ENCODE measurements at places on chromosomes 2 and 18.

DNA sequence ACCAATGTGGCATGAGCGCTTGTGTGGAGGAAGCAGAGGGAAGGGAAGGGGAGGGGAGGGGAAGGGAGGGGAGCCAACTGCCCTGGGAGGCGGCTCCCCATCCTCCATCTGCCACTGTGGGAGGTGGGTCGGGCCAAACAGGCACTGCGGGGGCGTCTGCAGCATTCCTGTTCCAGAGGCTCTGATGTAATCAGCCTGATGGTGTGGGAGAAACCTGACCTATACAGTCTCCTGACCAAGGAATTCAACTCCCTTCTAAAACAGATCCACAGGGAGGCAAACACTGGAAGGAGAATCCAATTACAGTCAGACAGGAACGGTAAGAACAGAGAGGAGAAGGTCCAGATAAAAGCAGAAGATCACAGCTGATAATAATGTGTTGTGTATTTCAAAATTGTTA, 88.8 kb downstream of the CD8B2 start:
- DNase-seq = no peak

GRCh38 chr18:79507546-79508480, 112.1 kb downstream of the NFATC1 start:
- no peak for DNase-seq

- peak; percentile 54 for DNase-seq
Measured at GRCh38 chr18:45102863-45103262, 422.2 kb downstream of the SETBP1 start.

DNA sequence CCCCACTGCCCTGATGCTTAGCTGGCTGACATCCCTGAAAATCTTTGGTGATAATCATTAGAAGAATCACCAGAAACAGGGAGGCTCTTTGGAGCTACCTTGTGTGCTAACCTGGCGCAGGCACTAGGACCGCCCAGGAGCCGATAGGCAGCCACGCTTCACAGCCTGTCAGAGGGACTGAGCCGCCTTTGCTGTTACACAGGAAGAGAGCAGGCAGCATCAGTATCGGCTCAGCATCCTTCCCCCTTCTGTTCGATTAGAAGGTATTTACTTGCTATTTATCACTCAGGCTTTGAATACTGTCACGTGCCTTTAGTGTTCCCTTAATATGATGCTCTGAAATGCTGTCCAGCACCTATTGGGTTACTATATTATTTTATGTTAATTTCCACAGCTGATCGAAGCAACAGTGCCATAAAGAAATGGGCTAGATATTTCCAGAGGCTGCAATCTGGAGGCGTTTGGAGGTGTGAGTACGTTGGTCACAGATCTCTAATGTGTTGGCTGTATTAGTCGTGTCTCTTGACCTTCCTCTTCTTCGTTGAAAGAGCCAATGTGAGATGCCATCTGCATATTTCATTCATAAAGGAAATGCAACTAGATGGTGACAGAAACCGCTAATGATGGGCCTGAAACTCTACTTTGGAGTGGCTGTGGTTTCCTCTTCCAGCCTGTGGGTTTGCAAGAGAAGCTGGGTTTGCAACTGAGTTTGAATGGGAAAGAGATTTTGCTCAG, 110.4 kb upstream of the RAB27B start:
- DNase-seq = peak; percentile 86

GRCh38 chr2:235552671-235553070, 58.8 kb downstream of the AGAP1 start:
- DNase-seq = no peak

GRCh38 chr18:8657873-8658470, 47.4 kb upstream of the MTCL1 start:
- no peak for DNase-seq

GRCh38 chr2:42328148-42328833, 32.7 kb downstream of the COX7A2L start:
- DNase-seq = peak; percentile 51

DNA sequence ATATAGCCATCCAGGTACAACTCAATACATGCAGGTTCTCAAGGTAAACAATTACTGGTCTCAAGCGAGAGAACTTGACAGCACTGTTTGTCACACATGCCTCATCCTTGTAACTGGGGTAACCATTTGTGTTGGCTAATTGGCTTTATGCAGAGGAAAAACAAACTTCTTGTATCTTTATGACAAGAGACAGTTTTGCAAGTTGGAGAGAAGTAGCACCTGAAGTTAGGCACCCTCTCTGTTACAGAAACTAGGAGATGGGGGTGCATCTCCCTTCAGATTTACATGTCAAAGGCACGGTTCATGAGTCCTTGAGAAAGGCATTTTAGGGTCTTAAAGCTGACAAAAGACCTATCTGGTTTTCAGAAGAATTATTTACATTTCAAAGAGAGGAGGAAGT, 241.7 kb downstream of the CD226 start:
- DNase-seq = no peak

DNA sequence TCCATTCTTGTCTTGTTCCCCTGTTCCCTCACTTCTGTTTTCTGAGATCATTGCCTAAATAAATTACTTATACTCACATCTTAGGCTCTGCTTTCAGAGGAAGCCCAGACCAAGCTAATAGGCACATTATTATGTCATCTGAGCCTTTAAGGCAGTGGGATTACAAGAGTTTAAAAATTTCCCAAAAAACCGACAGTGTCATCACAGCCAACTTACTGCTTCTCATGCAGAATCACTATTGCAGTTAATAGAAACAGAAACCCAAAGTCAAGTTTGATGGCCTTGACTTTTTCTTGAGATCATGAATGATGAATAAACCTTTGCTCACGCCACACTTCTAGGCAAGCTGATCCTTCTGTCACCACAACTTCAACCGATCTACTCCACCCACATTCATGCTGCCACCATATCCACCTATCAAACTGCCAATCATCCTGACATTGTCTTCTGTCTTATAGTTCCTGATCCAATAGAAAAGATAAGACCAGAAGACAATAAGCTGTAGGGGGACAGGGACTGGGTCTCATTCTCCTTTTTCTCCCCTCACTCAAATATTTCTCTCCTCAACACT, 142.7 kb upstream of the CREB1 start:
- DNase-seq = no peak

- no peak for DNase-seq
Measured at GRCh38 chr18:59220784-59221765, 1.1 kb downstream of the GRP start.

DNA sequence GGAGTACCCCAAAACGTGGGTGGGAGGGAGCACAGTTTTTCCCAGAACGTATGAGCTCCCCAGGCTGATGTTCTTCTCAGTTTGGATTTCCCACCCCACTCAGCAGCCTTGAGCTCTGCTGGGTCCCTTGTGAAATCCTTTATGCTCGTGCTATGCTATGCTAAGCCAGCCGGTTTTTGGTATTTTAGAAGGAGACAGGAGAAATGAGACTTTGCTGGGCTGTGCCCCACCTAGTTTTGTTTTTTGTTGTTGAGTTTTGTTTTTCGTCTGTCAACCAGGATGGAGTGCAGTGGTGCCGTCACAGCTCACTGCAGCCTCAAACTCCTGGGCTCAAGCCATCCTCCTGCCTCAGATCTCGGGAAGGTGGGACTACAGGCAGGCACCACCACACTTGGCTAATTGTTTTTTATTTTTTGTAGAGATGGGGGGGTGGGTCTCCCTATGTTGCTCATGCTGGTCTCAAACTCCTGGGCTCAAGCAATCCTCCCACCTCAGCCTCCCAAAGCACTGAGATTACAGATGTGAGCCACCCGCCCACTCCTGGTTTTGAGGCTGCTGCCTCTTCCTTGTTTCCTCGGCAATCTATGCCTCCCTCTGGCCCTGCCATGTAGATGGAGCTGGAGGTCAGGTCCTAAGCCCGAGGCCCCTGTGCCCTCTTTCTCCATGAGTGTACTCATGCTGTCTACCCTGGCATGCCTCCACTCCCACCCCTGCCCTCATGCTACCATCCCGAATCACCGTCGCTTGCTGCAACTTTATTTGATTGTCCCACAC, 17.5 kb upstream of the MGAT4A start:
- no peak for DNase-seq

- no peak for DNase-seq
Measured at GRCh38 chr2:9655441-9656269, 24.9 kb upstream of the YWHAQ start.

- DNase-seq = no peak
Measured at GRCh38 chr2:100180503-100180902, 38.1 kb upstream of the AFF3 start.
